ENCODE measurements at places on chromosomes 16 and 17.

DNA sequence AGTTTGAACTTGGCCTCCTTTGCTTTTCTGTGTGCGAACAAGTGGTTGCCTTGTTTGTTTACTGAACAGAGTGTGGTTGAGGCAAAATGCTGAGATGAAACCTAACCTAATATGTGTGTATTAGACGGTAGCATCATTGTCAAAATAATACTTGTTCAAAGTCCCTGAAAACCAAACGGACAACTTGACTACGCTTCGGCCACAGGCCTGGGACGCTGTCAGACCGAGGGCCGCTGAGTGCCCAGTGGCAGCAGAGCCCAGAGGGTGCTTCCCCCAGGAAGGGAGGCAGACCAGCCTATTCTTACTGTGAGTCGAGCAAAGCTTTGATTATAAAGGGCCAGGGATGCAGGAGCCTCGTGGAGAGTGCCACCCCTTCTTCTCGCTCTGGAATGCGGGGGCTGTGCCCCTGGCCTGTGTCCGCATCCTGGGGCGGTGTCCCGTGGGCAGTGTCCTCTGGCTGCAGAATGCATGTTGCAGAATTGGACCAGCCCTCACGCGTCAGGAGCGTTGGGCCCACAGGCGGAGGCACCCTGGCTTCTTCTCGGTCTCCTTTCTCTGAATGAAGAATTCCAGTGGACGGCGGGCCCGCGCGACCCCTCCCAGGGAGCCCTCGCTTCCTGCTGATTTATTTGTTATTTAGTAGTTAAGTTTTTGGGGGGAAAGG is 5.2 kb downstream of the ACSF3 start:
- no peak for DNase-seq

DNA sequence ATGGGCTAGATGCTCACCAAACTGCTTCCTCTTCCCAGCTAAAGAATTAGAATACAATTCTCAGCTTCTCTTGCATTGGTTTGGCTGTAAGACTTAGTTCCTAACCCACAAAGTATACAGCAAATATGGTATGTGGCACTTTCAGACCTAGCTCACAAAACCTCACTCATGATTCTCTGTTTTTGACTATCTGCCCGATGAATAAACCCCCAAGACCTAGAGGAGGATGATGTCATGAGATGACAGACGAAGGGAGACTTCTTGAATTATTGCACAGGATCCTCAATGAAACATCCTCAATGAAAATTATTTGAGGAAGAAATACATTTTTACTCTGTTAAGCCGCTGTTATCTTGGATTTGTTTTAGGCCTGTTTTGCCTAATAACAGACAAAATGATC is 14.3 kb downstream of the CNOT1 start:
- no peak for DNase-seq

- DNase-seq = no peak
Observed at GRCh38 chr16:79658301-79659033, 57.9 kb upstream of the MAF start.

GRCh38 chr17:50831471-50831928 is 3.9 kb upstream of the WFIKKN2 start:
- DNase-seq = no peak

DNA sequence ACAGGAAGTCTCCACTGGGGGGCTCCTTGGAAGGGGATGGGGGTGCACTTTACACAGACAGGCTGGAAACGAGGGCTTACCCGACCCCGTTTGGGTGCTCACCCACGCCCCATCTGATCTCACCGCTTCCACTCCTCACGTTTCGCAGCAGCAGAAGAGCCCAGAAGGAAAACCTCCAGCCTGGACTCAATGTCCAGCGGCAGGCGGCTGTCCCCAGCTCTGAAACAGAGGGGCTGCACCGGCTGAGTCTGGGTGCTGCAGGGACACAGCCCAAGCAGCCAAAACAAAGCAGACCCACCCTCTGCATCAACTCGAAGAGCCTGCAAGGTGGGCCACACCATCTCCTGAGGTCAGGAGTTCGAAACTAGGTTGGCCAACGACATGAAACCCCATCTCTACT is 3.9 kb downstream of the MEAK7 start:
- no peak for DNase-seq

DNA sequence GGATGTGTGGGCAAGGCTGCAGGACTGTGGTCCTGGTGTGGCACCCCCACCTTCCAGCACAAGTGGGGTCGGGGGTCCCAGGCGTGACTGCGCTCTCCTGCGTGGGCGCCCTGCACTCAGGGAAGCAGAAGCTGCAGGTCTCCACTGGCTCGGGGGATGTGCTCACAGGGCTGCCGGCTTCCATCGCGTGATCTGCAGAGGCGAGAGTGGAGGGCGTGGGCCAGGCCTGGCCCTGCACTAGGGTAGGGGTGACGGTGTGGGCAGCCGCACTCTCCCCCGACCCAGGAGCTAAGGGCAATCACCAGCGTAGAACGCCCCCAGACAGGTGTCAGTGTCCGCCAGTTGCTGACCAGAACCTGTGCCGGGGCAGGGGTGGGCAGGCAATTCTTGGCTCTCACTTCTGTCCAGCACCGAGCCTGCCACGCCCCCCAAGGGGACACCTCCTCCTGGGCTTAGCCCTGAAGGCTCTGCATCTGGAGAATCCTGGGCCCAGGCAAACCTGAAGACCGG is 32.3 kb downstream of the TNFRSF13B start:
- DNase-seq = no peak

- no peak for DNase-seq
Observed at GRCh38 chr17:75758131-75758905, 6.7 kb downstream of the GALK1 start.

DNA sequence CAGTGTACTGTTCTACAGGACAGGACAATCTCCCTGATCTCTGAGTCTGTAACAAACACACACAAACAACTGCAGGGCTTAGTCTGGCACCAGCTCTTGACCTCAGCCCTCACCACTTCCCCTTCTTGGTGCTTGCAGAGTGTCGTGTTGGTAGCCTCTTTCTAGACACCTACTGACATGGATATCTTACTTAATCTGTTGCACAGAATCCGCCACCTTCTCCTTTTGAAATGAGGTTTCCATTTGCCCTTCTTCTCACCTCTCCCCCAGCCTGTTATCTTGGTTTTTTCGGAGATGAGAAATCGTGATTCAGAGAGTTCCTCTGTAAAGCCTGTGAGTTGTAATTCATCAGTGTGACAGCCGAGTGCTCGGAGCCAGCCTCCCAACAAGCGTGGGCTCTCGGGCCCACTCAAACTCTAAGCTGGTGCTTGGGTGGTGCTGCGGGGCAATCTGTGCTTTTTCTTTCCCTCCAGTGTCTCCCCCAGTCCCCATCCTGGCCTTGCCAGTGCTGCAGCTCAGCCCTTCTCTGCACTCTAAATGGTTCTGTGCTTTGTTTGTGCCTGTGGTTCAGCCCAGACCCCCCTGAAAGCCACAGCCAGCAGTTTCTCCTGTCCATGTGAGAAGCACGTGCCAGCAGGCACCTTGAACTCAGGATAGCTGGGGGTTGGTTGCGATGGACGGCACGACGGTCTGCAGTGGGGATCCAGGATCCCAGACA is 28.1 kb downstream of the KIAA0513 start:
- DNase-seq = peak; percentile 78
